Activated CD8-positive, alpha-beta memory T cell treated with anti-CD3 and anti-CD28 coated beads for 1 hour (primary cell): ENCODE measurements at places on chromosomes 7 and 10.

DNA sequence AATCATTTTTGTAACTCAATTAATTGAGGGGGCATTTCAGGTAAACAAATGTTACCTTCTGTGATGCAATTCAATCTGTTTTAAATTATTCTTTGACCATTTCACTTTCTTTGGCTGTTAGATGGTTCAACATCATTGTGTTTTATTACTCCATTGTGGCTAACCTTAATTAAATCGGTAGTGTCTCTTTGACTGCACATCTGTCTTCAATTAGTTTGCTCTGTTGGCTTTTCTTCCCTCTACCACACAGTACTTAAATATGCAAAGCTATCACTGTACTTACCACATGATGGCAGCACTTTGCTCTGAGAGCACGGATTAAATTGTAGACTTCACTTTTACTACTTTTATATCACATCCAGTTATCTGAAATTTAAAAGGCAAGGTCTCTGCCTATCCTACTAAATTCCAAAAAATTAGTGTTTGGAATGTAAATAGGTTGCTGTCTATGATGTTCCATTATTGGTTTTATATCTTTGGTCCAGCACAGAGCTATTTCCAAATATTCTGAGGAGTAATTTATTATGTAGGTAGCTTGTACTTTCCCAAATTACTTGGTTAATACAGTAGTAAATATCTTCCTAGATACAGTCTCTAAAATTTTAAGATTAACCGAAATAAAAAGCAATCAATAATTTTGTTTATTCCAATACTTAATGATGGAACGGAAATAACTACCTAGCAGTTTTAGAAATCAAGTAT is 352.0 kb downstream of the PCLO start:
- no peak for DNase-seq

DNA sequence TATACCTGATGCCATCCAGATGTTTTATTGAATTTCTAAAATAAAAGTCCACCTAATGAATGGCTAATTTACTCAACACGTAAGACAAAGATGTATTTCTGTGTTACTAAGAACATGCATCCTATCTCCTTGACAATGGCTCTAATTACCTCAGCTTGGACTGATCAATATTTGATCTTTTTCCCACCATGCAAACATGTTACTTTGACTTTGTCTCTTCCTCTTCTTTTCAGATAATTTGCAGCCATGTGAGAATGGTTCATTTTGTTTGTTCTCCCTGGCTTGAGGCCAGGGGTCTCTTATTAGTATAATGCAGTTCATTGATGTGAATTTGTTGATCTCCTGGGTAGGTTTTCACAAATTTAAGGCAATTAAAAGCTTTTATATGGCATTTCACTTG is 302.1 kb downstream of the ADK start:
- no peak for DNase-seq

GRCh38 chr10:60377955-60378354 is 11.7 kb downstream of the ANK3 start:
- DNase-seq = no peak

GRCh38 chr7:29163854-29164253 is 17.5 kb upstream of the CPVL start:
- no peak for DNase-seq

DNA sequence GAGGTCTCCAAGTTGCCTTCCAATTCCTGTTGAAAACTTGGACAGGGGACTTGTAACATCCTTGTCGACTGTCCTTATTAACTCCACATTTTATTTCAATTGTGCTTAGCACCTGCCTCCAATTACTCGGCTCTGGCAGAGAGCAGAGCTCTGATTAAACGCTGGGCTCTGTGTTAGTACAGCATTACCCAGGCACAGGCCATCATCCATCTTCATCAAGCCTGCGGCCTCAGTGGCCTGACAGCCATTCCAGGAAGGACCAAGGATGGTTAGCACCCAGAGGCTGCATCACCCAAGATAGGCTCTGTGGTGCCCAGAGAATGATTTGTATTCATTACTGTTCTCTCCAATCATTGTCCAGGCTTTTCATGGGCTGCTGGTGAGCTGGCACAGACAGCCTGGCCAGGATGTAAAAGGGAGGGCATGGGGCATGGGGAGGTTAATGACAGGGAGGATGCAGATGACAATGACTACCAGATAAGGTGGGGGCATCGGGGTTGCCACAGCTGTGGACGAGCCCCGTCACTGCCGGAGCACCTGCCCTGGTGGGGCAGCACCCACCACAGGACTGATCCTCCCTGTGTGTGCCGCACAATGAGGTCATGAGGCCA is 123.3 kb downstream of the PTPN20 start:
- DNase-seq = no peak

DNA sequence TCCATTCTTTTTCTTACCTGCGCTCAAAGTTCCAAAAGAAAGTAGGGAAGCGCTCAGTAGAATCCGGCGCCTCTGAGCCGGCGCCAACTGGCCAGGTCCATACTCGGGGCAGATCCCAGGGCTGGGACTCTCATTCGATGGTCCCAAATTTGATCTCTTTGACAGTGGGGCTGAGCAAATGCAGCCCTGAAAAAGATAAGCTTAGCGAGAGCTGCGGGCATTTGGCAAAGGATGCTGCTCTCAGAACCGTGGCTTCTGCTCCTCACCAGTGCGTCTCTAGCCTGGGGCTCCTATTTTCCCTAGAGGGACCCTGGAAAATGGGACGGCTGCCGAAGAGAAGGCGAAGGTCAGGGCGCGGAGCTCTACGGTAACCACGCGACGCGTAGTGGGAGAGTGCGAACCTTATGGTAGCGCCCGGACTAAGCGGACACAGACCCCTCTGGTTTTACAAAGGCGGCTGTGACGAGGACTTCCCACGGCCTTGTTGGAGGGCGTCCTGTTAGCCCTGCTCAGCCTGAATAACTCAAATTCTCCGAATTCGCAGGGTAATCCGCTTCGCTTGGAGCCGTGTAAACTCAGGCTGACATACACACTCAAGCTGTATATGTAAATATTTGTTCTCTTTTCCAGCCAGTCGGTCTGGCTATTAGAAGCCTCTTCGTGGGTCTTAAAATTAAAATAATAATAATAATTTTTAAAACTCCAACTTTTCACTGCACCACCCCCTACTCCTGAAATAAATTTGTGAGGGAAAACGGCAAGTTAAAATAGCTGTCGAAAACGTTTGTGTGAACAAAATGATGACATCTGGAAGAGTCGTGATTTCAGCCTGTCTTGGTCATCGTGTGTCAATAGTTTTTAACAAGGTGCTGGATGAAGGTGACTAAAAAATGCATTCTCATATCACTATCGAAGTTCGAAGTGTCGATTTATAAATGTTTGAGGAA is 869 bp upstream of the TBX20 start:
- no peak for DNase-seq

DNA sequence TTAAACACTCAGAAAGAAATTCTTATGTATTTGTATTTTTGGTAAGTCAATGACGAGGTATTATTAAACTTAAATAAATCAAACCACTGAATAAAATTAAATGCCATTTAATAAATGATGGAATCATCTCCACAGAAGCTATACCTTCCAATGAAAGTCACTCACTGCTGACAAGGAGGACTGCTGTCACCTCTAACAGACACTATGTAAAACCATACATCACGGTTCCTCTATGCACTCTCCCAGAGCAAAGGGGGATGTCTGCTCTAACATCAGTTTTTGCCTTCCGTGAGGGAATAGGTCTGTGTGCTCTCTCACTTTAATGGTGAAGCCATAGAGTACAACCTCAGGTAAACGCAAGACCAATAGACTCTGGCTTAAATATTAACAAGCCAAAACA is 99.7 kb upstream of the DDC start:
- no peak for DNase-seq

GRCh38 chr10:77907900-77908717 is 18.4 kb downstream of the DLG5 start:
- no peak for DNase-seq

- DNase-seq = no peak
These were observed 29.0 kb downstream of the AGAP3 start for GRCh38 chr7:151115121-151115835.

DNA sequence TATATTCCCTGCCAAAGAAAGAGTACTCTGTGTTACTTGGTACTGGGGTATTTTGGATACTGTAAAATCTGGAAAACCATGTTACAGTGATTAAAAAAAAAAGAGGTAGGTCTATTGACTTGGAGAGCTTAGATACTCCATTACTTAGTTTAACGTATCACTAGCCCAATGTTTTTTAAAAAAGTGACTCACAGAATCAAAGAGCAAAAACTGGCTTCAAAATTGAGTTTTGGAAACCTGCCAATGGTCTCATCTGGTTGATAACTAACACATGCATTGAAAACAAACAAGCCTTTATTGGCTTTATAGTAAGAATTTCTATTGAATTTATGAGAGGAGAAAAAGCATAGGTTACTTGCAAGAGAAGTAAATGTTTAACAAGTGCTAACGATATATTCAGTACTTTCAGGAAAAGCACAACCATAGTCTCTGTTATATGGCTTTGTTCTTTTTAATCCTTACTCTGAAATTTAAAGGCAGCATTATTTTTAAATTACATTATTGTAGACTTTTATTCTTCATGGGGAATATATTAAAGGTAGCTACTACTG is 563.3 kb upstream of the SORCS1 start:
- DNase-seq = no peak

DNA sequence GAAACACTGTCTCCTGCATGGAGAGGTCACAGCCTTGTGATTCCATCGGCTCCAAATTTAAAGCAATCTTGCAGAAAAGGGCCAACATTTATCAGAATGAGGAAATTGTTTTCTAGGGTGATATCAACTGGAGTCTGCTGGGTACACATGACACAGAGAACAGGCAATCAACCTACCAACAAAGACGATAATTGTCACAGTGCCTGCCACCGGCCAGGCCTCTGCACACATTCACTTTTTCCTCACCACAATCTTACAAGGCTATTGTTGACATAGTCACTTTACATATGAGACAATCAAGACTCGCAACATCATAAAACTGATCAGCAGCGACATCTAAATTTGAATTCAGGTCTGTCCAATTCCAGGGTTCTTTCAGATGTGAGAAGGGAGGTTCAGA is 189.4 kb downstream of the KCNMA1 start:
- no peak for DNase-seq

GRCh38 chr10:73376679-73377078 is 18.0 kb upstream of the CFAP70 start:
- no peak for DNase-seq

- DNase-seq = no peak
These were observed 317.4 kb downstream of the KIF20B start for GRCh38 chr10:90018819-90019218.

GRCh38 chr7:153567426-153567825 is 484.8 kb upstream of the DPP6 start:
- no peak for DNase-seq

DNA sequence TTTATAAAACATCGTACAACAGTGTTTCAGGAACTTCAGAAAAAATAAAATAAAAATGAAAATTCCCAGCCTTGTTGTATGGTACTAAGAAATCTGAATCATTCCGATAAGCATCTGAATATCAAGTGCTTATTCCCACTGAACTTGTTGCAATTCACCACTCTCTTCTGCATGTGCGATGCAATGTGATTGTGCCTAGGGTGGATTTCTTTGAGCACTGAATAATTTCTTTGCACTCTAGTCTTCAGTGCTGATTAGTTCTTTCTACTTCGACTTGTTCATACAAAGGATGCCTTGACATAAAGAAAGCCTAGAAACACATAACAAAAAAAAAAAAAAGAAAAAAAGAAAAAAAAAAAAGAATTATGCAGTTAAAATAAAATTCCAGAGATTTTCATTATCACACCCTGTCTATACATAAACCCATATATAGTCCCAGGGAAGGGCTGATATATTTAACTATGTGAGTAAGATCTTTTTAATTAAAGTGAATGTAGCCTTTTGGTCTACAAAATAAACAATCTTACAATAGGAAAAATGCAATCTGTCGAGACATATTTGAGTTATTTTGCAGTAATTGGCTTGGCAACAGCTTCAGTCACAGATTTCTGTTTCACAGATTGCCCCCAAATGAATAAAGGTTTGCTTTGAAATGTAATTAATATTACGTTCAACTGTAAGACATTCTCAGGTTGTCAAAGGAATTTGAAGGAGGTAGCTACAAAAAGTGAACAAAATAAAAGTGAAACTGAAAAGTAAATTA is 1118.9 kb upstream of the CELF2 start:
- no peak for DNase-seq

DNA sequence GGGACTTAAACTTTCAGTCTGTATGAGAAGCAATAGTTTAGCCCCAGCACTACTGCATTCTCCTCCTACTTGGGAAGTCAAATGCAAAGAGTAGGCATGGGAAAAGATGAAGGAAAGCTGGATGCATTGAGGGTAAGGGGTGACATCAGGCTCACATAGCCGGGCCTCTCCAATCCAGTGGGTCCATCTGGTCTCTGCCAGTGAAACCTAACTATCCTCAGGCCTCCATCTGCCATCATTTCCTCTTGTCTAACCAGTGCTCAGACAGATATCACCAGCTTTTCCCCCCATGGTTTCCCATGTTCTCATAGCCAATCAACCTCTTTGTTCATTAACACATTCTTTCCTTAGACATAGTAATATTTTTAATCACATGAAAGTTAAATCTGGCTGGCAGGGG is 118.3 kb downstream of the DGKI start:
- no peak for DNase-seq

GRCh38 chr7:66575398-66575797 is 53.3 kb upstream of the KCTD7 start:
- DNase-seq = no peak

DNA sequence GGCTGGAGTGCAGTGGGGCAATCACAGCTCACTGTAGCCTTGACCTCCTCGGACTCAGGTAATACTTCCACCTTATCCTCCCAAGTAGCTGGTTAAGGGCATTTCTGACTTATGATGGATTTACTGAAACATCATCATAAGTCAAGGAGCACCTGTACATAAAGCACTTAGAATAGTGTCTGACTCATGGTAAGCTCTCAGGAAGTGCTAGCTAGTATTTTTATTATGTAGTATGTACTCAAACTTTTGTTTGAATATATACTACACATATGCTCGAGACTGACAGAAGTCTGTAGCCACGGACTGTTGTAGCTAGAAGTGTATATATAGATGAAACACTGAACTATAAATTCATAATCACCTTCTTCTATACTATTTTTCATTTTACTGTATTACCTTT is 107.5 kb upstream of the DNAJB12 start:
- no peak for DNase-seq

DNA sequence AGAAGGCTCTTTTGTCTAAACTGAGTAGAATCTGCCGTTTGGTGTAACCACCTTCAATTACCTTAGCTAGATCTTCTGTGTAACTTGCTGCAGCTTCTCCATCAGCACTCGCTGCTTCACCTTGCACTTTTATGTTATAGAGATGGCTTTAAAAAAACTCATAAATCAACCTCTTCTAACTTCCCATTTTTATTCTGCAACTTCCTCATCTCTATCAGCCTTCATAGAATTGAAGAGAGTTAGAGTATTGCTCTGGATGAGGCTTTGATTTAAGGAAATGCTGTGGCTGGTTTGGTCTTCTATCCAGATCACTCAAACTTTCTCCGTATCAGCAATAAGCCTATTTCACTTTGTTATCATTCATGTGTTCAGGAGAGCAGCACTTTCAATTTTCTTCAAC is 1131.9 kb upstream of the CELF2 start:
- DNase-seq = no peak
